Renal cortex interstitium (tissue), 15 donors: ENCODE measurements at places on chromosomes 3 and 15.

GRCh38 chr3:113431811-113432210 lies 9.5 kb downstream of the CFAP44 start:
- no peak for DNase-seq

DNA sequence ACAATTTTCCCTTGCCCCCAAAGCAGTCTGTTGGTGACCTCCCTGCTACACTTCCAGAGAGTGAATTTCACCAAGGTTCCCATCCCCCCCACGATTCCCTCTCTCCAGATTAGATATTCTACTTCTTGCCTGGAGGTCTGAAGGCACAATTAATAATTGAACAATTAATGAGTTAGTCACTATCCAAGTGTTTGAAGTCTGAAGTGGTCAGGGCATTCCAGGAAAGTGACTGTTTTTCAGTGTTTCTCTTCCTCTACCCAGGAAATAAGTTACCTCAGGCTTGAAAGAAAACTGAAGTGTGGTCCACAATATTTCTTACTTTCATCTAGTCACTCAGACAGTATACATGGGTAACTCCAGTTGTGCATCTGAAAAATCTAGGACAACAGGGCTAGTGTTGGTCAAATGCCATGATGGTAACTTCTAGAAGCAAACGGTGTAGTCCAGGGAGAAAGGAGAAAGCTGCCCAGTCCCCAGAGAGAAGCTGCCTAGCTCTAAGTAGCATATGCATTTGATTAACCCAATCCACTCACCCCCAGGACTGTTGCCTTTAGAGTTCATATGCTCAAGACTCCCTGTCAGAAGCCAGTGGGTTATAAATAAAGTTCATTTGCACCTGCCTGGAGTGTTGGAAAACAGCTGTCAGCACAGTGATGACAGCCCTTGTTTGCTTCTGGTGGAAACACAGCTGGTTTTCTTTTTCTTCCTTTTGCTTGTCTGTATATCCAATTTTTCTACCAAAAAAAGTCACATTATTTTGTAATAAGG lies 2.3 kb upstream of the TM4SF4 start:
- DNase-seq: peak; percentile 28

GRCh38 chr3:169945313-169945712 lies 21.3 kb upstream of the SEC62 start:
- DNase-seq: no peak

- no peak for DNase-seq
These were observed 359 bp downstream of the ARIH1 start for GRCh38 chr15:72474466-72474911.

- no peak for DNase-seq
These were observed 33.2 kb downstream of the TM4SF4 start for GRCh38 chr3:149507491-149508324.
